ENCODE measurements at places on chromosomes 1 and 21. TPM values are rescaled to one million over a fixed set of nuclear protein-coding genes. Genes with fewer than 3 reads are reported as not detected.

GRCh38 chr1:66654643-66655042, 97.6 kb upstream of the DYNLT5 start:
- DNase-seq = no peak

DNA sequence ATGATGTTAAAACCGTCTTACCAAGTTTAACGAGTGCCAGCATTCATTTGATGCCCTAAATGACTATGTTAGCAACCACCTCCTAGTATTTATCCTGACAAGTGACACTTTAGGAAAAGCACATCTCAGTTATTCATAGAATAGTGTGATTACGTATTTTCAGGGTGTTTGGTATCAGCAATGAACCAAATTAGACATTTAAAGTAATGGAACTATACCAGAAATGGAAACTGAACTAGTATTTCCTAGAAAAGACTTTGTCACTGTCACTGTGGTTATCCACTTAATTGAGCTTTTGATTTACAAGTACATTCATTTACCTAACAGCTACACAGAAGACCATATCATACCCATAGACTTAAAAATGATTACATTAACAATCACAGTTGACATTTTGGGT, 3.6 kb upstream of the IL12RB2 start:
- no peak for DNase-seq

DNA sequence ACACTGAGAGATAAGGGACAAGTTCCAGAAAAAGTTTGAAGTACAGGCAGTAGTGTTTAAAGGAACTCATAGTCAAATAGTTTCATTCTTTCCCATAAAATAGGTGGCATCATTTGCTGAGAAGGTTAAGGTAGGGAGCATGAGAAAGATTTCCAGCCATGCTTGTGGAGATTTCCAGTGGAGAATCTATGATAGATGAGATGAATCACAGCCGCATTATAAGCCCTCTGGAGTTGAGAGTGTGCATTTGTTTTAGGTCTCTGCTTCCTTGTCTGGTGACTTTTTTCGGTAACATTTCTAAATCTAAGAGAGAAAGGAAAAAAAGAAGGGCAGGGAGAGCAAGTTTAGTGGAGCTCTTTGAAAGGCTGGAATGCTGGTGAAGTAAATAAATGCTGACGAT, 108.7 kb downstream of the DISP1 start:
- DNase-seq = no peak

CYB561D1 gene
- total RNA-seq = 41.6 TPM

Measured in CD4-positive, alpha-beta memory T cell (primary cell).